ENCODE measurements at places on chromosomes 7 and 10.

GRCh38 chr10:30606313-30606712 is 23.2 kb downstream of the LYZL2 start:
- no peak for DNase-seq

- DNase-seq, result peak; percentile 15
Measured at GRCh38 chr7:27689591-27690164, 27.0 kb upstream of the HIBADH start.

DNA sequence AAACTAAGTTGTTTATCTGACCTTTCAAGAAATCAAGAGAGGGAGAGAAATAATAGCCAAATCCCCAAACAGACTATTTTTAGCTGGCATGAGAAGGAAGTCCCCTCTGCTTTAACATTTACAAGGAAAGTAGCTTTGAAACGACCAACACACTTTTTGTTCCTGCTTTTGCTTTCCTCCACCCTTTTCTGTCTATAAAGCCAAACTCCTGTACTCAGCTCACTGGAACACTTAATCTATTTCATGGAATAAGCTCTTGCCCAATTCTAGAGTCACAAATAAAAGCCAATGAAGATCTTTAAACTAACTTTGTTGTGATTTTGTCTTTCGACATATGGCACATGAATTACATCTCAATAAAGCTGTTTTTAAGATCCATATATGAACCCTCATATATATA is 86.8 kb upstream of the CCDC71L start:
- no peak for DNase-seq

DNA sequence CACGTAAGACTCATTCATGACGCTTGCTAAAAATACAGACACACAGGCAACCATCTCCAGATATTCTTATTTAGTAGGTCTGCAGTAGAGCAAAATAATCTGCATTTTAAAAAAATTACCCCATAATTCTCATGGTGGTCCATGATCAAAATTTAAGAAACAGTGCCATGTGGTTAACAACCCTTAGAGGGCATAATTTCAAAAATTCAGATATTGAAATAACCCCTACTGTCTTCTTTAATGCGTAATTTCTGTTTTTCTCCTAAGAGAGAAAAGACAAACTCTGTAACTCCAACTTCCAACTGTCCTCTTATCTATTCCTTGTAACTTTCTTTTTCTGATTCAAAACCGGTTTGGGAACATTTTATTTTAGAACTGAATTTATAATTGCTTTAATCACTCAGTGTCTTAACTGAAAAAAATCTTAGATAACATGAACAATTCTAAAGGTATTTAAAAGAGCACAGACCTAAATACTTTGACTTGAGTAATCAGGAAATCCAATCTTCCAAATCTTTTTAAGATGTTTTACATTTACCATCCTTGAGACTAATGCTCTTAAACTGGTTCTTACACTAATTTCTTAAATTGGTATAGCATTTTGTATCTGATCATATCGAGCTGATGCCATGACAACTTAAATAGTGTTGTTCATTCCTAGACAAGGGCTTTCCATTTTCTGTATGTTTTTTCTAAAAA is 148.0 kb downstream of the GALNT11 start:
- no peak for DNase-seq

DNA sequence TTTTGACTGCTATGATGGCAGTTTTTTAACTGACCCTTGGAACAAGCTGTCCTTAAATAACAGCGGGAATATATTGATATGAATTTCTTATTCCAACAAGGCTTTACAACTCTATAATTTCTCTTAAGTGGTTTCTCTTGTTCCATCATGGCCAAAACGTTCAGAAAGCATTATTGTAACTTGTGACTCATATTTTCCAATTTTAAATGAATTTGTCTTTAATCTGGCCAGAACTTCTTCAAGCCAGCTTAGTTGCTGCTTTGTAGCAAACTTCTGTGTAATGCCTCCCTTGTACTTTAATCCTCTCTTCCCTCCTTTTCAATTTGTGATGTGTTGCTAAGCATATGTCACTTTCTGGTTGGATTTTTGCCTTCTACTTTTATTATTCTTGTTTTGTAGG is 271.9 kb downstream of the KIF20B start:
- DNase-seq, result no peak

GRCh38 chr7:134101716-134102115 is 25.4 kb upstream of the LRGUK start:
- DNase-seq, result no peak

DNA sequence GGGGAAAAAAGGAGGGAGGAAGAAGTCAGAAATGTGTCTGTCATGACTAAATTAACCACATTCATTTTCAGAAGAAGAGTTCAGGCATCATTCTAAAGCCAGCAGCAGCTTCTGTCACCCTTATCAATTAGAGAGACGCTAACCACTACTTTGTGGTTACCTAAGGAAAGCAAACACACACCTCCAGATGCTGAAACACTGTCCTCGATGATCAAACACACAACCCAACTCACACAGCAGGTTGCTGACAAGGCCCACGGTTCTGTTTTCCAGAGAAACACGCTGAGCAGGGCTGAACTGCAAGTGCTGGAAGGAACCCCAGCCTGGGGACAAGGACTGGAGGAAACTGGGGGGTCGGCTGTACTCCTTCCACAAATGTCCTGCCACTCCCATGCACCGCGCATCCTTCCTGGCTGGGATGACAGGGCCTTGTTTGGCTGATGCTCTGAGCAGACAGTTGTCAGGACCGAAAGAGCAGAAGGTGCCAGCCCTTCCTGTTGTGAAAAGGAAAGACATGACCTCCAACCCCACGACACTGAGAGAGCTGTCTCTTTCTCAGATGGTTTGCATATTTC is 36.6 kb downstream of the PRKCQ start:
- peak; percentile 71 for DNase-seq

GRCh38 chr7:112052498-112052897 is 153.7 kb downstream of the DOCK4 start:
- no peak for DNase-seq

GRCh38 chr10:90526721-90527120 is 331.1 kb downstream of the HTR7 start:
- no peak for DNase-seq

DNA sequence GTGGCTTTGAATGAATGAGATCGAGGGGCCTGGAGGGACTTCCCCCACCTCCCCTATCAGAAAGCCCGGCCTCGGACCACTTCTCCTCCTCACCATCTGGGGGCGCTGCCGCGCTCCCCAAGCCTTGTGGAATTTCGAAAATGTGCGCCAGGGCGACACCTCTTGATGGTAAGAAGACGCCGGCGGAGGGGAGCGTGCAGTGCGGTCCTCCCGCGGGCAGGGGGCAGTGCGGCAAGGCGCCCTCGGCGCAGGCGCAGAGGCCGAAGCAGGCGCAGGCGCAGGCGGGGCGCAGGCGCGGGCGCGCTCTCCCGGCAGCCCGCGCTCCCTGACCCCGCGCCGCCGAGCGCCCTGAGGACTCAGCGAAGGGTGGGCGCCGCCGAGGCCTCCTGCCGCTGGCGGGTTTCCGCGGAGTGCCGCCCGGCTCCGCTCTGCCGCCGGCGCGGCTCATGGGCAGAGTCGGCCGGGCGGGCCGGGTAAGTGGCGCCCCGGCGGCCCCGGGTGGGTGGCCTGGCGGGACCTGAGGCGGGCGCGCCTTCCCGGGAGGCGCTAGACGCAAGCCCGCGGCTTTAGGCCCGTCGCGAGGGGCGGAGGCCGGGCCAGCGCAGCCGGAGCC is at the start of gene RBM17:
Gene RBM17, plus strand, starts transcription at position 314 of the 613 bp plus-strand sequence. CDS start 8,032 bp downstream, outside the sequence.
- DNase-seq, result peak; percentile 97

GRCh38 chr10:50470345-50470744 is 153.4 kb downstream of the SGMS1 start:
- DNase-seq, result no peak

DNA sequence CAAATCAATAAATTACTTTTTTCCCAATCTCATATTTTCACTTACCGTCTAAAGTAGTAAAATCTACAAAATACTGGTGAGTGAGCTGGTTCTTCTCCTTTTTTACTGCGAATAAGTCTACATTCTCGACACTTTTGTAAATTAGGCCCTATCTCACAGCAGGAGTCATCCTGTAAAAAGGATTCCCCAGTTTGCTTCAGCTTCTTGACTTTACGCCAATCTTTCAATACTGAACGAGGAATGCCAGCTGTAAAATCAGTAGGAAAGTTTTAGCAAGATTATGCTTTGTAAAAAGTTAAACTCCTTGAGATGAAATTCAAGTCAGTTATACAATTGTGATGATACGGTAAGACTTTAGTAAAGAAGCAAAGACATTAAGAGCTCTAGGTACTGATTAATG is 67.3 kb downstream of the NRBF2 start:
- no peak for DNase-seq

- DNase-seq, result no peak
Measured at GRCh38 chr7:98988641-98989040, 110.3 kb downstream of the TRRAP start.

- no peak for DNase-seq
Measured at GRCh38 chr7:151715666-151716315, 161.1 kb downstream of the PRKAG2 start.

GRCh38 chr7:54360075-54360840 is 181.9 kb upstream of the VSTM2A start:
- DNase-seq, result no peak

- no peak for DNase-seq
Measured at GRCh38 chr7:116984511-116984910, 31.2 kb downstream of the ST7 start.

- DNase-seq, result no peak
Measured at GRCh38 chr7:150938566-150938965, 39.6 kb downstream of the KCNH2 start.

- no peak for DNase-seq
Measured at GRCh38 chr7:36264123-36264801, 111.2 kb downstream of the EEPD1 start.

DNA sequence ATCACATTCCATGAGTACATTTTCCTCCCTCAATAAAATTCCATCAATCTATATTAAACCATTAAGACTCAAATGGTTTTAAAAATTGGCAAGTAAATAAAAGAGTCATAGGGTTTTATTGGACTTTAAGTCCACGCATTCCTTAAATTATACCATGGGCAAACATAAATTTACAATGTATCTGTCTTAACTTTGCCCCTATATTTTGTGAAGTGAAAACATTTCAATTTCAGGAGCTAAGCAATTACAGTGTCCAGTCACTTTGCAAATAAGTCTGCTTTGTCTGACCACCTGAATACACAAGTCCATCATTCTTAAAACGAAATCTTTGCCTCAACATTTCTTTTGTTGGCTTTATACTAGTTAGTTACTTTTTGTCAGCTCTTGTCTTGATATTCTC is 197.5 kb upstream of the SEMA3D start:
- DNase-seq, result no peak

DNA sequence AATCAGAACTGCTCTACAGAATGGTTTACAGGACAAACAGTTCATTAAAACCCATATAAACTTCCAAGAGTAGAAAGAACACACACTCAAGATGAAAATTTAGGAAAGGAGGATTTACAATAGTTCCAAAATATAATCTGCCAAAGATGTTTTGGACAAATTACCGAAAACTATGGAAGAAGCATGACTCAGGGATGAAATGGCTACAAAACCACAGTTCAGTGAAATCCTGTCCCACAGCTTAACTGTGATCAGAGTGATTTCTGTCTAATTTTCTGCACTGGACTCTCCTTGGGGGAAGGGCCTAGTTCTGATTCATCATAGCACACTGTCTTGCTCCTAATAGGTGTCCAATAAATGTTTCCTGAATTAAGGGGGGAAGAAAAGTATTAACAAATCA is 82.2 kb downstream of the HIPK2 start:
- no peak for DNase-seq

DNA sequence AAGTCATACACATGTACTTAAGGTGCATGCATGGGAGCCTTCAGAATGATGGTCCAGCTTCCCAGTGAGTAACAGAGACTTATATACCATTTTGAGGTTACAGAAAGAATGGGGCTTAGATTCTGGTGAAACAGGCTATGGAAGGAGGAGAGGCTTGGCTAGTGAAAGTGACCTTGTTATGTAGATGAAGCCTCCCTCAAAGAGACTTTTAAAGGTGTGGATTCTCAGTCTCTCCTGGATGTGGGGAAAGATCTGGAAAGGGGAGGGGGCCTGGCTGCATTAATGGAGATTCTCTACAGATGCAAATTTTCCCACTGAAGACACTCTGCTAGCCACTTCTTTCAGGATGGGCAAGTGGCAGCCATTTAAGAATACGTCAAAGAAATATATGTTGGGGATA is 5.5 kb downstream of the RASSF4 start:
- no peak for DNase-seq

- DNase-seq, result no peak
Measured at GRCh38 chr10:119803264-119803663, 69.4 kb downstream of the MCMBP start.

- DNase-seq, result no peak
Measured at GRCh38 chr10:14751921-14752320, 22.8 kb downstream of the FAM107B start.

DNA sequence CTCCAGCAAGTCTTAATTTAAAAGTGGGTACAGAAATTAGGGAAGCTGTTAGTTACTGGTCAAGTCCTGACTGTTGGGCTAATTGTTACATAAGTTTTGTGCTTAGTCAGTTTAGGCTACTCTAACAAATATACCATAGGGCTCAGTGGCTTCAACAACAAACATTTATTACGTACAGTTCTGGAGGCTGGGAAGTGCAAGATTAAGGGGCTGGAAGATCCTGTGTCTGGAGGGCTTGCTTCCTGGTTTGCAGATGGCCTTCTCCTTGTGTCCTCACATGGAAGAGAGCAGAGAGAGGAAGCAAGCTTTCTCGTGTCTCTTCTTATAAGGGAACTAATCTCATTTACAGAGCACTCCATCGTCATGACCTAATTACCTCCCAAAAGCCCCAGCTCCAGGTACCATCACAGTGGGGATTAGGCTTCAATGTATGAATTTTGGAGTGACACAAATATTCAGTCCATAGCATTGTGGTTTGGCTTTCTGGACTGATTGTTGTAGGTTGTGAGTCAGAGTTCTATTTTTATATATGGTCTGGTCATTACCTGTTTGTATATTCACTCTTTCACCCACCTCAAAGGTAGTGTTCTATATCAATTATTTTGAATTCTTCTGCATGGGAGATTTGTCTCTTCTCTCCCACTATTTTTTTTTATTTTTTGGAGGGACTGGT is 17.1 kb downstream of the ST7 start:
- no peak for DNase-seq

DNA sequence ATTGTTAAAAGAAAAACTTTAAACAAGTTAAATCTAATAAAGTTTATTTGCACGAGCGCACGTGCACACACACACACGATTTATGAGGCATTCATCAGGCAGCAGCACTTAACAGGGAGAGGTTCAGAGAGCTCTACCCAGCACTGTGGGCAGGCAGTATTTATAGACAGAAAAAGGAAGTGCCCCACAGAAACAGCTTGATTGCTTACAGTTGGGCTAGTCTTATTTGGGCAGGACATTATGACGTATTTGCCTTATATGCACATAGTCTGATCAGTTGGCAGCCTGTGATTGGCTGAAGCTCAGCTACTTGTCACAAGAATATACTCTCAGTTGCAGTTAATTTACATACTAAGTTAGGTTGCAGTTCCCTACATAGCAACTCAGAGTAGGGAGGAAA is 1.2 kb upstream of the SDHAF3 start:
- no peak for DNase-seq

GRCh38 chr10:61765176-61766087 is 102.7 kb downstream of the CABCOCO1 start:
- no peak for DNase-seq

DNA sequence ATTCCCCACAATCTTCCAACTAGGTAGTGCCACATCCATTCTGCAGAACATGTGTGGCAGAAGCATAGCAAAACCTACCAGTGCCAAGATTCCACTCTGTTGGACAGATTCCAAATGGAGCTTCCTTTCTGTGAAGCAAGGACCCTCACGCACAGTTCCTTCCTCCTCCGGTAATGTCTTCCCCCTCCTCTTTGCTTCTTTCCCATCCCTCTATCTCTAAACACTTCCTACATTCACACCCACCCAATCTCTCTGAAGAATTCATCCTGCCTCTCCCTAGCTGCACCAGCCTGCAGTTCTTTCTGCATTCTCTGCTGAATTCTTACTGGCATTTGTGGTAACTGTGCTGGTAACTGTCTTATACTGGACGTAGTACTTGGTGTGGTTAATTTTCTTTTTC is 124.9 kb downstream of the RNLS start:
- no peak for DNase-seq

Measured in stimulated activated CD4-positive, alpha-beta T cell treated with anti-CD3 and anti-CD28 coated beads, Interleukin-15, amount 100 ng/mL, for 24 hours (primary cell).